ENCODE measurements at places on chromosomes 4 and X.

GRCh38 chrX:53422086-53422860 is at the start of gene SMC1A:
Gene SMC1A (minus strand): TSS chrX:53422654. CDS start chrX:53422600, 54 bp downstream.
- peak within 1 kb of the TSS; percentile 78 for H3K27ac ChIP-seq
- H3K4me1 ChIP-seq: peaks cover 8% of the 10 kb centered on the region
- peak; percentile 97 for DNase-seq
- no peak within 1 kb of the TSS for H3K4me3 ChIP-seq
- H3K36me3 ChIP-seq: no peaks in the 10 kb centered on the region

GRCh38 chr4:37452952-37453280 is 208.4 kb downstream of the NWD2 start:
- peak overlapping the region; percentile 9 for H3K4me3 ChIP-seq
- DNase-seq: peak; percentile 71
- H3K36me3 ChIP-seq: no peaks in the 10 kb centered on the region
- peak overlapping the region; percentile 55 for H3K27ac ChIP-seq
- no peaks in the 10 kb centered on the region for H3K27me3 ChIP-seq

- peaks cover 21% of the 10 kb centered on the region for H3K36me3 ChIP-seq
- no peaks in the 10 kb centered on the region for H3K4me1 ChIP-seq
- H3K27me3 ChIP-seq: no peaks in the 10 kb centered on the region
- H3K4me3 ChIP-seq: no peak overlapping the region
- DNase-seq: no peak
These were observed 103.4 kb upstream of the PDLIM3 start for GRCh38 chr4:185638548-185639301.

GRCh38 chrX:42739741-42740140 is 38.2 kb downstream of the PPP1R2C start:
- no peak overlapping the region for H3K4me3 ChIP-seq
- H3K27me3 ChIP-seq: no peaks in the 10 kb centered on the region
- no peaks in the 10 kb centered on the region for H3K36me3 ChIP-seq
- no peaks in the 10 kb centered on the region for H3K4me1 ChIP-seq
- H3K27ac ChIP-seq: no peak overlapping the region
- DNase-seq: no peak

DNA sequence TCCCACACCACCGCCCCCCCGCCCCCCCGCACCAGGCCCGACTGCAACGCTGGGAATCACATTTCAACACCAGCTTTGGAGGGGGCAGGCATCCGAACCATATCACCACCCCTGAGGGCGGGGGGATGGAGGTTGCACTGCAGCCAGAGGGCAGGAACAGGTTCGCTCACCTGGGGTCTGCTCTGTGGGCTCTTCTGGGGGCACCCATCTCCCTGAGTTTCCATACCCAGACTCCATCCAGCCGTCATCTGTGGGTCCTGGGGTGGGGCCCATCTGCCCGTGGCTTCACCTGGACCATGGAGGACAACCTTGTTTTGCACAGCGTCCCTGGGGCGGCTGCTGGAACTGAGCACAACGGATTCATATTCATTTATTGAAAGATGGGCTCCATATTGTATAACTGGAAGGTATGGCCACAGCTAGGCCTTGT is 6.9 kb downstream of the PSAPL1 start:
- no peaks in the 10 kb centered on the region for H3K27me3 ChIP-seq
- no peaks in the 10 kb centered on the region for H3K4me1 ChIP-seq
- no peak overlapping the region for H3K27ac ChIP-seq
- H3K36me3 ChIP-seq: no peaks in the 10 kb centered on the region

Data from thyroid gland (tissue), 4 donors.